NCI-H460 (cell line): ENCODE measurements at places on chromosomes 1 and 21.

GRCh38 chr1:165772739-165773138 lies 4.1 kb upstream of the TMCO1 start:
- DNase-seq: no peak

DNA sequence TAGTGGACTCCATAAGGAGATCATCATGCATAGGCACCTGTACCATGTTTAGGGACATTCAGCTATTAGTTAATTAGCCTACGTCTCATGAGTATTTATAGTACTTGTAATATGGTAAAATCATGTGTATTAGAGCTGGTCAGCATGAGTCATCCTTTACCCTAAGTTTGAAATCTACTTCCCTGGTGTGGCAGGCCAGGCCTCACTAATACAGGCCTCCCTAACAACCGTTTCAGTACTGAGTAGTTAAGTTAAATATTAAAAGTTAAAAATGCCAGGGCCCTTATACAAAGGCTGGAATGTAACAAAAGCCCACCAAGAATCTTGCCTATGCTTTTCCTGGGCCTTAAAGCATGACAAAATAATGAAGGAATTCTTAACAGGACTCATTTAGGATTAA lies 356.3 kb upstream of the DPYD start:
- no peak for DNase-seq

- no peak for DNase-seq
Measured at GRCh38 chr1:180720753-180721152, 88.9 kb downstream of the XPR1 start.

GRCh38 chr1:21669258-21670058 lies at the start of gene RAP1GAP:
Gene RAP1GAP, minus strand, starts transcription at chr1:21669357. Its CDS starts 49,325 bp downstream, at chr1:21620032.
- DNase-seq: no peak

DNA sequence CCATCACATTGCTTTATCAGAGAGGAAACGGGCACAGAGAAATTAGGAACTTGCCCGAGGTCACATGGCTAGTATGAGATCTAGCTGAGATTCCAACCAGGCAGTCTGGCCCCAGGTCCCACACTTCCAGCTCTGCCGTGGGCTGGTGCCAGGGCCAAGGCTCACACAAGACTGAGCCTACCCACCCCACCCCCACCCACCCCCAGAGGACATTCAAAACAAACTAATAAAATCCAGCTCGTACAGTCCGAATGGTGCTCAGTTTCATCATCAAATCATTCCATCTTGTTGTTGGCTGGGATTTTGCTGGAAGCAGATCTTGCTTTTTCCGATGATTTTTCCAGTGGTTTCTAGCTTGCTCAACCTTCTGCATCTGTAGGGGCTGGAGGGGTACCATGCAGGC lies 27.9 kb downstream of the MATN1 start:
- DNase-seq: no peak

DNA sequence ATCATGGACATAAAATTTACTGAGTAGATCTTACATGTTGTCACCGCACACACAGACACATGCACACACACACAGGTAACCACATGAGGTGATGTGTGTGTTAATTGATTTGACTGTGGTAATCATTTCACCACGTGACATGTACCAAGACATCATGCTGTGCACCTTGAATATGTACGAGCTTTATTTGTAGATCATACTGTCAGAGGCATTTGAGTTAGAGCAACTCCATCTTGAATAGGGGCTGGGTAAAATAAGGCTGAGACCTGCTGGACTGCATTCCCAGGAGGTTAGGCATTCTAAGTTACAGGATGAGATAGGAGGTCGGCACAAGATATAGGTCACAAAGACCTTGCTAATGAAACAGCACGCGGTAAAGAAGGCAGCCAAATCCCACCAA lies 31.7 kb upstream of the TRIM17 start:
- DNase-seq: no peak

GRCh38 chr1:1777950-1778662 lies at the start of gene NADK:
Gene NADK, minus strand, starts transcription at chr1:1778470. Its CDS starts 13,064 bp downstream, at chr1:1765406.
- peak; percentile 47 for DNase-seq

- no peak for DNase-seq
Measured at GRCh38 chr1:200862713-200863415, 9.9 kb upstream of the GPR25 start.

GRCh38 chr1:201039876-201040275 lies 16.4 kb upstream of the KIF21B start:
- DNase-seq: no peak

DNA sequence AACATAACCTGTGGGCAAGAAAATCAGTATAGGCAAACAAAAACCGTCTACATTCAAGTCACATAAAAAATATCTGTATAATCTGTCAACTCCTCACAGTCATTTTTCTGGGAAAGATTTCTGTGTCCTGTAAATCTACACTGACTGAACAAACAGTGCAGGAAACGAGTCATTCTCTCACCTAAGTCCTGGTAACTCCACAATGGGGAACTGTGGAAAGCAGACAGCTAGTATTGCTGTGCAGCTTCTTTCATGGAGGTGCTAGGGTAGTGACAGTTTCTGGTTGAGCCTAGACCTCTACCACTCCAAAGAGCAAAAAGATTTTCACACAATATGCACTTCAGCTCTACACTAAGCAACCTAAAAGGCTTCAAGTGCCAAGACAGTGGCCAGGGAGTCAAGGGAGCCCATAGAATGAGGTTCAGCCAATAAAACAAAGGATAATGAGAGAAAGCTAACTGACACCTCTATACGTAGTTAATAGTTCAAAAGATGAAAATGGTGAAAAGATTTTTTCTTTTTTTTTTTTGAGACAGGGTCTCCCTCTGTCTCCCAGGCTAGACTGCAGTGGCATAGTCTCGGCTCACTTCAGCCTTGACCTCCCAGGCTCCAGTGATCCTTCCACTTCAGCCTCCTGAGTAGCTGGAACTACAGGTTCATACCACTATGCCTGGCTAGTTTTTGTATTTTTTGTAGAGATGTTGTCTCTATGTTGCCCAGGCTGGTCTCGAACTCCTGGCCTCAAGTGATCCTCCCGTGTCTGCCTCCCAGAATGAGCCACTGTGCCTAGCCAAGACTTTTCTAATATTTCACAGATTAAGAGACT lies 5.5 kb downstream of the PTP4A2 start:
- no peak for DNase-seq

GRCh38 chr1:219465212-219466093 lies 147.5 kb downstream of the ZC3H11B start:
- DNase-seq: no peak

- no peak for DNase-seq
Measured at GRCh38 chr1:160810486-160810885, 14.5 kb downstream of the LY9 start.

DNA sequence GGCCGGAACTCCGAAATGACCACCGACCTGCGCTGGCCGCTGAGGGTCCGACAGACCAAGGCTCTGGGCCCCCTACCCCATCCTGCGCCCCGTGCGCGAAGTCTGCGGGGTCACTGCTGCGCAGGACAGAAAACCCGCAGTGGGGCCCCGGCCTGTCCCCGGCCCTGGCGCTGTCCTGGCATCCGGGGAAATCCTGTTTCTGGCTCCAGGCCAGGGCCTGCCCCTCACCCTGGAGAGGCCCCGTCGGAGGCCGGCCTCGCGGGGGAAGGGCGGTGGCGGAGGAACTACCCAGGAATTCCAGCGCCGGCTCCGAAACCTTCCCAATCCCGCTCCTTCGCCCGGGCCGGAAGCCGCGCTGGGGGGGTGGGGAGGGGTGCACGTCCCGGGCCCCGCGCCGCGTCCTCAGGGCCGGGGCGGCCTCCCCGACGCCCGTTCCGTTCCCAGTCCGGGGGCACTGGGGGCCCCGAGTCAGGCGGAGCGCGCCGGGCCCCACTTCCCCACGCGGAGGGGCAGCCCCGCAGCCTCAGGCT lies 77.0 kb downstream of the MORN1 start:
- peak; percentile 27 for DNase-seq

- DNase-seq: peak; percentile 16
Measured at GRCh38 chr1:63557365-63557987, 34.2 kb downstream of the EFCAB7 start.

DNA sequence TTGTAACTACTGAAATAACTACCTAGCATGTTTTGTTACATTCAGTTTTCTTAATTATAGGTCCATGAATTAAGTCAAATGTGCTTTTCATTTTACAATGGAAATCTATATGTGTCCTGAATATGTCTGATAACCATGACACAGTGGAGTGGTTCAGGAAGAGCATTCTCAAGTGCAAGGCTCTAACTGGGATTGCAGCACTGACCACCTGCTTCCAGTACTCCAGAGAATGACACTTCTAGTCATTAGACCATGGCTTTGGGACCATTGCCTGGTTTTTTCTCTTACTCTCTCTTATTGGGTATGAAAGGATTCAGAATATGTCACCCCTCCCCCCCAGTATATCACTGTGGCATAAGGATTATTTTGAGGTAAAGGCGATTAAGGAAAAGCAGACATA lies 204.9 kb upstream of the CACYBP start:
- DNase-seq: no peak

GRCh38 chr1:28580722-28581530 lies 11.1 kb upstream of the RAB42 start:
- DNase-seq: no peak

DNA sequence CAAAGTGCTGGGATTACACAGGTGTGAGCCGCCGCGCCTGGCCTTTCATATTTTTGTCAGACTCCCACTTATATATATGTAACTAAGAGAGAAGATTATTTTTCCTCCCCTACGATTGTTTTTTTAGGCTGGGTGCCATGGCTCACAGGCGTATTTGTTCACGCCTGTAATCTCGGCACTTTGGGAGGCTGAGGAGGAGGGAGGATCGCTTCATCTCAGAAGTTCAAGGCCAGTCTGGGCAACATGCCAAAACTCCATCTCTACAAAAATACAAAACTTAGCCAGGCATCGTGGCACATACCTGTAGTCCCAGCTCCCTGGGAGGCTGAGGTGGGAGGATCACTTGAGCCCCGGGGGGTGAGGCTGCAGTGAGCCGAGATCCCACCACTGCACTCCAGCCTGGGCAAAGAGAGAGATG lies 23.9 kb upstream of the ITLN2 start:
- DNase-seq: no peak

DNA sequence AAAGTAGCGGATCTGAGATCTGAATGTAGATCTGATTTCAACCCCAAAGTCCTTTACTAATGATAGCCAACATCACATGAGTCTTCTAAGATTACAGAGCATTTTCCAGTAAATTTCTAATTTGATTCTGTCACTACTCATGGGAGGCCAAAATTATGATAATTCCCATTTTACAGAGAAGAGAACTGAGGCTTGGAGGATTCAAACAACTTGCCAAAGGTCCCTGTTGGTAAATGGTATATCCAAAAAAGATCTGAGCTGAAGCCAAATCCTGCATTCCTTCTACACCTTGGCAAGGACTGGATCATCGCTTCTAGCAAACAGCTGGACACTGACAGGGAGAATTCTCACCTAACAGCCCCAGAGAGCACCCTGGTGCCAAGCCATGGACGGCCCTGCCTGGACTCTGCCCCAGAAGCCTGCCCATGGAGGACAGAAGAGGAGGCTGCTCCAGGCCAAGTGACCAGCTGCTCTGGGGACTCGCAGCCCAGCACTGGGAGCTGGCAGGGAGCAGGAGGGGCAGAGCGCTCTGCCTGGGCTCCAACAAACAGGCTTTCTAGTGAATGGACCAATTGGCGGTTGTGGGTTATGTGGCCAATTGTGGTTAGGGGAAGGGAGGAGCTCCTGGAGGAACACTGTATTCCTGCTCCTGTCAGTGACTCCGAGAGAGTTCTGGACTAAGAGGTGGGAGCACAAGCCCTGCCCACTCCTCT lies 6.4 kb upstream of the CSF1 start:
- no peak for DNase-seq

DNA sequence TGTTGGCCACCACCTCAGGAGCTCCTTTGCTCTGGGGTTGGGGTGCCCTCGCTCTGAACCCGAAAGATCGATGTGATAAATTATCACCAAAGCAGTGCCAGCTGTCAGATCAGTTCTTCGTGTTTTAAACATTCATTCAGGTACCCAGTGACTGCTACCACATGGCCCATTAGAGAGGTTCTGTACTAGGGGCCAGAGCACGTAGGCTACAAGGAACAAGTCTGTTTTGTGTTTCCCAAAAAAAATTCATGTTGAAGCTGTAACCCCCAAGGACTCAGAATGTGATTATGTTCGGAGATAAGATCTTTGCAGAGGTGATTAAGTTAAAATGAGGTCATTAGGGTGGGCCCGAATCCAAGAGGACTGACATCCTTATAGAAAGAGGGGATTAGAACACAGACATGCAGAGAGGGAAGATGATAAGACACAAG lies 526.9 kb downstream of the NPHP4 start:
- no peak for DNase-seq

GRCh38 chr1:157487504-157487903 lies 64.8 kb downstream of the FCRL5 start:
- no peak for DNase-seq

DNA sequence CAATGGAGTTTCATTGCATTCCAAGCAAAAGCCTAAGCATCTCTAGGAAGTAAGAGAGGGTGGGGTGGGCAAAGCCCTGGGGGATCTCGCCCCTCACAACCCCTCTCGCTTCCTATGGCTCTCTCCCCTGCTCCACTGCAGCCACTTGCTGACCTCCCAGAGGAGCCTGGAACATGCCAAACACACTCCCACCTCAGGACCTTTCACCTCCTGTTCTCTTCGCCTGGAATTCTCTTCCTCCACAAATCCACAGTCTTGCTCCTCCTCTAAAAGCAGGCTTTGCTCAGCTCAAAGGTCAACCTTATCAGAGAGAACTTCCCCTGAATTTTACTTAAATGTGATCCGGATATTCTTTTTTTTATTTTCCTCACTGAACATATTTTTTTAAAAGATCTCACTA lies 20.9 kb upstream of the SRRM1 start:
- DNase-seq: no peak

- DNase-seq: no peak
Measured at GRCh38 chr1:205054013-205054412, 11.0 kb downstream of the CNTN2 start.

GRCh38 chr1:110309139-110309538 lies 30.0 kb upstream of the RBM15 start:
- DNase-seq: no peak

DNA sequence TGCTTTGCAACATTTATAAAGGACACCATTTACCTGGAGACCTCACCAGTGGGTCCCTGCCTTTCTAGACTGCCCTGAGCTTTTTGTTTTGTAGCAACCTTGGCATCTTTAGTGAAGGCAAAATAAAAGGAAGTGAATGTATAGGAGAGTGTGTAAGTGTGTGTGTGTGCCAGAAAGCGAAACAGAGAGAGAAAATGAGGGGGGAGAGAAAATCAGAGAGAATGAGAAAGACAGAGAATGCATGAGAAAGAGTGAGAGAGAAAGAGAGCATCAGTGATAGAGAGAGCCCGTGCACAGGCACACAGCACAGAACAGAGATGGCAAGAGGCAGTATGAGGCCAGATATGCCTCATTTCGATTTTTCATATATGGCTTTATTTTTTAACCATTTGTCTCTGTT lies 57.5 kb downstream of the HSD3B1 start:
- DNase-seq: no peak

GRCh38 chr1:113375878-113376277 lies 14.4 kb upstream of the MAGI3 start:
- no peak for DNase-seq

GRCh38 chr1:234745844-234746797 lies 136.1 kb upstream of the IRF2BP2 start:
- no peak for DNase-seq

- no peak for DNase-seq
Measured at GRCh38 chr1:109768335-109768650, 4.6 kb upstream of the EPS8L3 start.
